Right ventricle myocardium inferior (tissue), 1 donor: ENCODE measurements at places on chromosomes 1 and 21.

GRCh38 chr1:153071511-153071910, at the start of gene SPRR2B:
Gene SPRR2B (minus strand): TSS chr1:153071611. CDS start chr1:153070839, 772 bp downstream.
- no peak for DNase-seq

DNA sequence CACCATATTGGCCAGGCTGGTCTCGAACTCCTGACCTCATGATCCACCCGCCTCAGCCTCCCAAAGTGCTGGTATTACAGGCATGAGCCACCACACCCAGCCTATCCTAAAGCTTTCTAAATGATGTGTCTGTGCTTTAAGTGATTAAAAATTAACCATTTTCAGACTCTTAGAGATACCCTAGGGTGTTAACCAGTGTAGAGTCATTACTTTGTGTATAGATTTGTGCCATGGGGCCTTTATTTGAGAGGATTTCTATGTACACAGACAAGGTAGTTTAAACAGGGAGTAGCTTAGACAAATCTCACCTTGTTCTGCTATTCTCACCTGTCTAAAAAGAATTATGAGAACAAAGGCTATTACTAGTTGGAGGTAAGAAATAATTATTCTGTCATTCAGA, 12.7 kb upstream of the PLEKHM2 start:
- DNase-seq = no peak

DNA sequence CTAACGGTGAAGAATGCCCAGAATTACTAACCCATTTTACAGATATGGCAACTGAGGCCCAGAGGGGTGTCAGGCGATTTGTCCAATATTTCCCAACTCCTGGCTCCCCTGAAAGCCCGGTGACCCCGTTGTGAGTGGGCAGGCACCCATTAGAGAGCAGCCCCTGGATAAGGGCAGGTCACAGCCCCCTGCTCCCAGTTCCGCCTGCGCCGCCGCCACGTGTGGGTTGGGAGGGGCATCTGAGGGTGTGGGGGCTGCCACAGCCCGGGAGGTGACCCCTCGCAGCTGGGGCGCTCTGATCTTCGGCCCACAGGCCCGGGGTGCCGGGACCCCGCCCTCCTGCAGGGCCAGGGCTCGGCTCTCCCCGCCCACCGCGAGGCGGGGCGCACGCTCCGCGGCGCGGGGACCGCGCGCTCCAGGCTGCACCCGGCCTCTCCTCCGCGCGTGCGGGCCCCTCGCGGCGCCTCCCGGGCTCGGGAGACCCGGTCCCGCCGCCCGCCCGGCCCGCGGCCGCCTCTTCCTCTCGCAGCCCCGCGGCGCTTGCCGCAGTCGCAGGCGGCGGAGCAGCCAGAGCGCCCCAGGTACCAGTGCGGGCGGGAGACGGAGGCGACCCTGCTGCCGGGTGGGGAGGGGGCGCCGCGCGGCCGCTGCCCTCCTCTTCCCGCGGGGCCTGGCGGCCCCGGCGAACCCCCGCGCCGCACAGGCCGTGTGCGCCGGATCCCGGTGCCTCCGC, at the start of gene HTR6:
HTR6 (plus strand) TSS at position 423 of the 733 bp plus-strand sequence. CDS start 879 bp downstream, outside the sequence.
- peak; percentile 53 for DNase-seq

DNA sequence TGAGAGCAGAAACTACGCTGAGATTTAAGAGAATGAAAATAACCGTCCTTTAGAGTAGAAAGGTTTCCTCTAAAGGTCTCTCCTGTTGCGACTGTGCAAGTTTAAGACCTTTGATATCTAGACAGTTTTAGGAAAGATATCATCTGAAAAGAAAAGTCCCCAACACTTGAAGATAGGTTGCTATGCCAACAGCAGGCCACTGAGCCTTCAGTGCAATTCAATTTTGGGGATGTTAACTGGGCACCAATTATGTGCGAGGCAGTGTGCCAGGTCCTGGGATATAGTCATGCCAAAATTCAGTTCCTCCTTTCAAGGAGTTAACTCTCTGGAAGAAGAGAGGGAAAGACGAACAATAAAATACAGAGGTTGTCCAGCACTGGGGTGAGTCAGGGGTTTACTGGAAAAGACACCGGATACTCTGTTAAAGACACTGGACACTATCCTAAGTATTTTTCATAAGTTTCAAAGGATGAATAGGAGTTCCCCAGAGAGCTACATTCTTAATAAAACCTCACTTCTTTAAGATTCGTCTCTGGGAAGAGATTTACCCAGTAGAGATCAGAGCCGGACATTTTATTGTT, 25.5 kb upstream of the ZNF281 start:
- no peak for DNase-seq

GRCh38 chr1:87084244-87084836, 169.9 kb downstream of the HS2ST1 start:
- DNase-seq = no peak

- DNase-seq = no peak
These were observed 6.2 kb downstream of the FNDC5 start for GRCh38 chr1:32864375-32865019.

GRCh38 chr21:34812504-34813265, 143.9 kb downstream of the CLIC6 start:
- no peak for DNase-seq

DNA sequence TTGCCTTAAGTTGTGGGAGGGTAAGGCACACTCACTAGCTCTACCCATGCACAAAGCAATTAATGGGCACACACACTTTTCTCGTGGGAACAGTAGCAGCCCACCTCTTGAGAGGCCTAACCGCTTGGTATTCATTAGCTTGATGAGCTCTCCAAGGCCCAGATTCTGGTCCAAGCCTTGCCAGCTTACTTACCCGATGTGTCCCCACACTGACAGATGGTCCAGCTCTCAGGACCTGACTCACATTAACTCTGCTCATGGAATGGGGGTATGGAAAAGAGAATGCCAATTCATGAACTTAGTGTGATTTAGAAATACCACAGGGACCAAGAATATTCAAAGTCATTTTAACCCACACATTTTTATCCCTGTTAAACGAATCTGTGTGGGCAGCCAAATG, 106.8 kb upstream of the CACHD1 start:
- DNase-seq = no peak

DNA sequence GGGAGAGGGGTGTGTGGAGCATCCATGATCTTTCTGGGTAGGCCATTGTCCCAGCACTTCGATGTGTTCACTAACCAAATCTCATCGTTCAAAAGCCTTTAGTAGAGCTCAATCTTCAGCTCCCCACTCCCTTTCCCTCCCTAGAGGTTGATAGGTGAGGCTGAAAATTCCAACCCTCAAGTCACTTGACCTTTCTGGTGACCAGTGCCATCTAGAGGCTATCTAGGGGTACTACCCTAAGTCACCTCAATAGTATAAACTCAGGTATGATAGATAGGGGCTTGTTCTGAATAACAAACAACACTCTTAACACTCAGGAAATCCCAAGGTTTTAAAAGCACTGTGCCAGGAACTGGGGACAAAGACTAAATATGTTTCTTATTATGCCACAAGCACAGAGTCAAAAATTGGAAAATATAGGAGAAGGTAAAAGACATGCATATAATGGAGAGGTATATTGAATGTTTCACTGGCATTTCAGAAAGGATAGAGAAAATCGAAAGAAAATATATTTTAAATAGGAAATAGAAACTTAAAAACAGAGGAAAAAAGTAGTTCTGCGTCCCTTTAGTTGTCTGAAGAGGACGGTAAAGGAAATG, 42.9 kb upstream of the CD53 start:
- DNase-seq = no peak

DNA sequence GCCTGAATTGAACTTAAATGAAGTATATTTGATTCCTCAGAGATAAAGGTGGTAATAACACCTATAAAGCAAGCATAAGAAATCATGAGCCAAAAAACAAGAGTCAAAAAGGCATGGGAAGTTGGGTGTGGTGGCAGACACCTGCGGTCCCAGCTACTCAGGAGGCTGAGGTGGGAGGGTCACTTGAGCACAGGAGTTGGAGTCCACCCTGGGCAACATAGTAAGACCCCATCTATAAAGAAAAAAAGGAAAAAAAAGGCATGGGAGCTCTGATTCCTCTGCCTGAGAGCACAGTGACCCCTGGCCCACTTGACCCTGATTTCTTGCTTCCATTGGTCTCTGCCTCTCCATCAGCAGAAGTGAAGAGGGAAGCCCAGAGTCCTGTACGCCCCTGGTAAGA, 40.3 kb downstream of the MT1HL1 start:
- no peak for DNase-seq

DNA sequence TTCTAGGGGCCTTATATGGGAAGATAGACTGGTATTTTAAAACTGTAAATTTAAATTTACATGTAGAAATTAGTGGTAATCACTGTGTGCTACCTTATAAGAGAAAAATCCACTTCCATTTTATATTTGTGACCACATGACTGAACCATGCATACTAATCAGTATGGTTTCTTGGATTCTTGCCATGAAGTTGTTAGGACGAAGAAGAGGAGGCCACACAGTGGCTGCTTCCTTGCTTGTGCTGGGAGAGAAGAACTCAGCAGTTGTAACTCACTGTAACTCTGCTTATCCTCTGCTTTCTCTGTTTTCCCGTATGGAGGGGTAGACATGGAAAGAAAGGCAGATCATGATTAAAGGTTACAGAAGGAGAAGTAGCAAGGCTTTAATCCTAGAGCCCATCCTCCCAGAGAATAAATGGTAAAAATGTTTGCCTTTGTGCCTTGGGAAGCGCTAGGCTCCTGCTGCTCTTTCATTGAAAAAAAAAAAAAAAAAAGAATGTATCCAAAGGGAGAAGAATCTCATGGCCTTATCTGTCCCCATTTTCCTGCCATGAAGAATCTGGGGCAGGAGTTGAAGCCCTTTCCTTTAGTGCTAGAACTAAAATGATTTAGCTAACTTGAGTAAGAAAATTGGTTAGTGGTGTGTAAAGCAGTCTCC, 32.4 kb downstream of the KCTD3 start:
- DNase-seq = no peak

DNA sequence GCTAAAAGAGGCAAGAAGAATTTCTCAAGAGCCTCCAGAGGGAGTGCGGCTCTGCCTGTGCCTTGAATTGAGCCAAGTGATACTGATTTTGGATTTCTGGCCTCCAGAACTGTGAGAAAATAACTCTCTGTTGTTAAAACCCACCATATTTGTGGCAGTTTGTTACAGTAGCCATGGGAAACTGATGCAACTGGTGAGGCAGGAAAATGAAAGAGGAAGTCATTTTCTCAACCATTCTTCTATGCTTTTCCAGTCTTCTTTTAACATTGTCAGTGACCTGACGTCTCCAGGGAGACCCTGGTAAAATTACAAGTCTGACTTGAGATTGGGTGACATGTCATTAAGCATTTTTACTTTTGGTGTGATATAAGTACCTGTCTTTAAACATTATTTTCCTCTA, 5.8 kb downstream of the OR6P1 start:
- no peak for DNase-seq

GRCh38 chr1:58783090-58783992, 506 bp downstream of the JUN start:
- peak; percentile 79 for DNase-seq

- no peak for DNase-seq
These were observed 234.7 kb downstream of the TTLL7 start for GRCh38 chr1:83764209-83764608.

- no peak for DNase-seq
These were observed 3.5 kb upstream of the CLDN19 start for GRCh38 chr1:42743317-42744147.

GRCh38 chr1:24640288-24640687, 2.8 kb upstream of the SRRM1 start:
- DNase-seq = no peak

DNA sequence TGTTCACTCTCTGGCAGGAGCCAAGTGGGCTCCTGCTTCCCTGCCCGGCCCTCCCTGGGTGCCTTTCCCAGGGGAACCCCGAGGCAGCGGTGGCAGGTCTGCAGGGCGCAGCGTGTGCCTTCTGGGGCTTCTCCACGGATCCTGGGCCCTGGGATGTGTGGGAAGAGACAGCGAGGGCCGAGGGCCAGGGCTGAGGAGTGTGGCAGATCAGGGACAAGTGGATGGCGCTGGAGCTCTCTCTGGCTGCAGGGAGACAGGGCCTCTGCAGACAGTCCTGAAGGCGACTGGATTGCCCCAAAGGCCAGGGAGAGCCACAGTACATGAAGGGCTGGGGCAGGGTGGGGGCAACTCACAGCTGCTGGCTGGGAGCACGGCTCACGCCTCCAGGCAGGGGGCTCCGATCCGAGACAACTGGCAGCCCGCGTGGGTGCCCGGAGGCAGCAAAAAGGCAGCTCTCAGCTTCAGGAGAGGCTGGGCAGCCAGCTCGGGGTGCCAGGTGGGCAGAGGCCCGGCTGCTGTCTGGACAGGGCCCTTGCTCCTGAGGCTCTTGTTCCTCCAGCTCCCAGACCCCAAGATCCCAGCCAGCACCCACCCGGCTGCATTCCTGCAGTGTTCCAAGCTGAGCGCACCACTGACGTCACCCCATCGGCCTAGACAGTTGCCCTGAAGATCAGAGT, 16.0 kb downstream of the MORN1 start:
- DNase-seq = peak; percentile 48

DNA sequence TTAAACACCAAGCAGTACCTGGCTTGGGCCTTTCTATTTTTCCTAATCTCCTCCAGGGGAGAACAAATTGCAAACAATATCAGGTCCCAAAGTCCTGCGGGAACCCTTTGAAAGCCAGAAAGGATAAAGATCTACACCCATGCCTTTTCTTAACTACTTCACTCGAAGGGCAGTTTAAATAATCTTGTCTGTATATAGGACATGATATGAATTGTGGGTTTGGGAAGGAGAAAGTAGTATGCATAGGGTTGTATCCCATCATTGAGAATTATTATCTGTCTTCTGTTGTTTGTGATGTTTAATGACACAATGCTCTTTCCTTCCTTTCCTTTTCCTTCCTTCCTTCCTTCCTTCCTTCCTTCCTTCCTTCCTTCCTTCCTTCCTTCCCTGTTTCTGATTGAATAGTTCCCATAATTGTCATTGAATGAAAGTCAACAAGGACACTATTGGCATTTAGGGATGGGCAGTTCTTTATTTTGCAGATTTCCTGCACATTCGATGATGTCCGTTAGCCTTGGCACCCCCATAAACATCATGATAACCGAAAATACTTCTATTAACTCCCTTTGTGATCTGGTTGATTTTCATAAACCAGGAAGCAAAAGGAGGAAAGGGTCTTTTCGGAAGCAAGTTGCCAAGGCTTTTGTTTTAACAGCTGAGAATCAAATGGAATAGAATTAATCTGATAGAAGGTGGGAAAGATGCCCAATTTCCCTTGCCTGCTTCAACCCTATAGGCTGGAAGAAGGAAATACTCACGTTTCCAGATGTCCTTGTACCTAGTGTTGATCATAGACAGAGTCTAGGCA, 141.3 kb downstream of the ATG4C start:
- DNase-seq = no peak

DNA sequence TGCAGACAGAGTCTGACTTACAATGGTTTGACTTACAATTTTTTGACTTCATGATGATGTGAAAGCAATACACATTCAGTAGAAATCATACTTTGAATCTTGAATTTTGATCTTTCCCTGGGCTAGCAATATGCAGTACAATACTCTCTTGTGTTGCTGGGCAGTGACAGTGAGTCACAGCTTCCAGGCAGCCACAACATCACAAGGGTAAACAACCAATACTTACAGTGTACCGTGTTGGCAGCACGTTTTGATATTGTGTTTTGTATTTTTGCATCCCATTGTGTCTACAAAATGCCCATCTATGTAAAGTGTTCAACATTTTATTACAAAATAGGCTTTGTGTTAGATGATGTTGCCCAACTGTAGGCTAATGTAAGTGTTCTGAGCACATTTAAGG, 150.9 kb downstream of the NTMT2 start:
- DNase-seq = no peak
